Body of pancreas (tissue), 4 donors: ENCODE measurements at places on chromosomes 1 and 21. TPM values are rescaled to one million over a fixed set of nuclear protein-coding genes. Genes with fewer than 3 reads are reported as not detected.

Gene AVPR1B
- 0.78 TPM for total RNA-seq

Gene S100A7
- not detected for total RNA-seq

Gene GBP3
- 8.0 TPM for total RNA-seq

Gene SOX13
- 29.6 TPM for total RNA-seq

Gene CCDC18
- total RNA-seq = 4.4 TPM

Gene RNF186
- 32.9 TPM for total RNA-seq

Gene TCEA3
- total RNA-seq = 140 TPM

Gene SNIP1
- total RNA-seq = 7.0 TPM

Gene TPRG1L
- total RNA-seq = 8.6 TPM

Gene ZNF683
- not detected for total RNA-seq

Gene ANGPTL3
- total RNA-seq = 0.26 TPM

Gene TTC3
- 246 TPM for total RNA-seq

Gene UQCRH
- total RNA-seq = 195 TPM

Gene GREM2
- total RNA-seq = under 0.01 TPM
